Cerebellar nuclear complex (tissue), 1 donor: ENCODE measurements at places on chromosomes 1 and 21.

- DNase-seq, result no peak
Observed at GRCh38 chr1:161427733-161428516, 60.2 kb upstream of the CFAP126 start.

DNA sequence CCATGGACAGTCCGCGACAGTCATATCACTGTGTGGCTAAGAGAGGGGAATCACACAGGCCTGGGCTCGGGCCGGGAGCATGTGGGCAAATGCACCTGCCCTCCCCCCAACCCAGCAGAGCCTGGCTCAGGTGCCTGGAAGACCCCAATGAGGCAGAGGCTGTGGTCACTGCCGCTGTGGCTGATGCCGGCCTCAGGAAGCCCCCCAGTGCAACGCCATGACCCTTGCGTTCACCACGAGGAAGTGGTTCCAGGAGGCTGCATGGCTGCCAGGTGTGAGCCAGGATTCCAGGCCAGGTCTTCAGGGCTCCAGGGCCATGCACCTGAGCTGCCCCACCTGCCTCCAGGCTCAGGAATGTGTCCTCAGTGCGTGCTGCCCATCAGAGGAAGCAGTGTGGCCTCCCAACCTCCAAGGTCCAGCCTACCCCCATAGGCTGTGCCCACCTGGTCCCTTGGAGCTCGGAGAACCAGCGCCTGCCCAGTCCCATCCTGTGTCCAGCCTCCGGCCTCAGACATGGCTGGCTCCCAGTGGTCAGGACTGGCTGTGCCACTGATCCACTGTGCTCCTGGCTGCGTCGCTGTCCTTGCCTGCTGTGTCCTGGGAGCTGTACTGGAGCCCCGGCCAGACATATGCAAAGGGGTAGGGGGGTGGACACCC lies 8.0 kb downstream of the ARHGEF16 start:
- no peak for DNase-seq

- DNase-seq, result no peak
Observed at GRCh38 chr1:97893844-97894243, 27.0 kb downstream of the DPYD start.

DNA sequence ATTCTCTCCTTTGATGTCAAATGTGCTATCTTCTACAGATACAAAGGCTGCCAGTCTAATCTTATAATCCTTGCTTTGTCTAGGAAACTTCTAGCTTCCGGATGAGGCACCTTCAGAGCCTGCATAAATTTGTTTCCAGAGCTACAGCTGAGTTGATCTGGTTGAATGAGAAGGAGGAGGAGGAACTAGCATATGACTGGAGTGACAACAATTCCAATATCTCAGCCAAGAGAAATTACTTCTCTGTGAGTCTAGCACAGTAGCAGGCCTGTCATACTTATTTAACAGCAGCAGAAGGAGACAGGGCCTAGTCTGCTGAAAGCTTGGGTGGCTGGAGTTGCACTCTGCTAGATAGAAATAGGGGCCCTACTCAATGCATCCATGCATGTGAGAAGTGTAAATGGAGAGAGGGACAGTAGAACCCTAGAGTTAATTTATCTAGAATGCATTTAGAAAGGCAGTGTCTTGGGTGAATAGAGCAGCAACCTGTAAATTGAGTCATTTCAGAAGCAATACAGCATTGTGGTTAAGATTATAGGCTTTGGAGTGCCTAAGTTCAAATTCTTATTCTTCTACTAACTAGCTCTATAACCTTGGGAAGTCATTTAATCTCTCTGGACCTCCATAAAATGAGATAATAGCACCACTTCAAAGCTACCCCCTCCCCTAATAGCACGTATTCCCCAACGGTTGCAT lies 89.0 kb downstream of the MACF1 start:
- DNase-seq, result no peak

DNA sequence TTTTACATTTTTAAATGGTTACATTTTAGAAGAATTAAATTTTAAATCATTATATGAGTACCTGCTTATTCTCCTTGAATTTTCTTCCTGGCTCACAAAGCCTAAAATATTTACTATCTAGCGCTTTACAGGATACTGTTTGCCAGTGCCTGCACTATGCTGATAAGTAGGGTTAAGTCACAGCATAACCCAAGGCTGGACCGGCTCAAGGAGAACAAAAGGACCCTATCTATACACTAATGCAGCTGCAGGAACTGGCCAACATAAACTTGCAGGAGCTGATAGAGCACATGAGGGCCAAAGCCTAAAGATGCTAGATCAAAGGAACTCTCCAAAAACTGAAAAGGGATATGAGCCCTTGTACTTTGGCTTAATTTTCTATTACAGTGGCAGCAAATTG lies 1086.9 kb upstream of the TMPRSS15 start:
- DNase-seq, result no peak
